Stimulated activated CD4-positive, alpha-beta T cell treated with anti-CD3 and anti-CD28 coated beads, Interleukin-12 subunit alpha, Interleukin-12 subunit beta, amount 100 ng/mL, for 4 hours (primary cell): ENCODE measurements at places on chromosomes 6 and 20.

DNA sequence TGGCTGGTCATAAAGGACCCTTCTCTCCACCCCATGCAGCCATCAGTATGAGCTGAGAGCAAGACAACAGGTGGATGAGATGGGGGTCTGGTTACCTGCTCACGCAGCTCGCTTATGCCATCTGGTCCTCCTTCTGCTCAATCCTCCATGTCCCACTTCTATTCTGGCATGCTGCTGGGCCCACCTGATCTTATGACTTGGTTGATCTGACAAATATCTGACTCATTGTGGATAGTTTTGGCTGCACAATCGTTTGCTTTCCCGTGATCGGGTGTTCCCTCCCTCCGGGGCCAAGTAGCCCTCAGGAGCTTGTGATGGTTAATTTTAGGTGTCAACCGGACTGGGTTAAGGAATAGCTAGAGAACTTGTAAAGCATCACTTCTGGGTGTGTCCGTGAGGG lies 26.6 kb upstream of the ELMO2 start:
- no peak for DNase-seq

GRCh38 chr20:38092915-38093314 lies 59.4 kb downstream of the RPRD1B start:
- no peak for DNase-seq

DNA sequence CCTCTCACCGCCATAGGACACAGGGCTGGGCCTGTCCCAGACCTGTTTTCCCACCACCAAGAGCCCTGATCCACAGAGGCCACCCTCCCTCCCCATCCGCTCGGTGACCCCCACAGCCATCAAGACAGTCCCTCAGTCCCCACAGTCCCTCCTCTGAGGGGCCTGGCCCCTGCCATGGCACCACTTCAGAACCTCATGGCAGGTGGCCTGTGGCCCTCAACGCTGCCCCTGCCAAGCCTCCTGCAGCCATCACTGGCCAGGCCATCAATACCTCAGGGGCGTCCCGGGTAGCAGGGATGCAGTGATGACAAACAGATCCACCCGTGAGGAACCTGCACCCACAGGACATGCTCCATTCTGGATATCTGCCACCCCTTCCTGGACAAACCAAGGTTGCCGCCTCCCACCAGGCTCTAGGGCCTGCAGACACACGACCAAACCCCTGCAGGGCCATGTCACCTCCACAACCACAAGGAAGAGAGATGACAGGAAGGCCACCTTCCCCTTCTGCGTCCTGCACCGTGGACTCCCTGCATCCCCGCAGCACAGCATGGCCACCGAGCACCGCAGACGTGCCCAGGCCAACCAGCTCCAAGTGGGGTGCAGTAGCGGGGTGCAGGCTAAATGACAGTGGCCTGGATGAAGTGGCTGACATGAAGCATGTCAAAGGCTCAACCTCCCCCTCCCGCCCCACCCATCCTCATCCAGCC lies 14.0 kb downstream of the TAF4 start:
- no peak for DNase-seq

DNA sequence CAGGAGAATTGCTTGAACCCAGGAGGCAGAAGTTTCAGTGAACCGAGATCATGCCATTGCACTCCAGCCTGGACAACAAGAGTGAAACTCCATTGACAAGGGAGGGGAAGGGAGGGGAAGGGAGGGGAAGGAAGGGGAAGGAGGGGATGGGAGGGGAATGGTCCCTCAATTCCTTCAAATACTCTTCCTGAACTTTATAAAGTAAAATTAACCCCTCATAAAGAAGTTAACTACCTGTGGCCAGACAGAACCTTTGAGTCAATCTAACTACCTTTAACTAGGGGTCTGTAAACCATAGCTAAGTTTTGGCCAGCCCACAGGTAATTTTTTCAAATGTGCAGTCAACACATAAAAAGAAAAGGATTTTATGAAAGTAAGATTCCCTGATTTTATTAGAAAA lies 131.0 kb downstream of the ZMYND8 start:
- DNase-seq: no peak

DNA sequence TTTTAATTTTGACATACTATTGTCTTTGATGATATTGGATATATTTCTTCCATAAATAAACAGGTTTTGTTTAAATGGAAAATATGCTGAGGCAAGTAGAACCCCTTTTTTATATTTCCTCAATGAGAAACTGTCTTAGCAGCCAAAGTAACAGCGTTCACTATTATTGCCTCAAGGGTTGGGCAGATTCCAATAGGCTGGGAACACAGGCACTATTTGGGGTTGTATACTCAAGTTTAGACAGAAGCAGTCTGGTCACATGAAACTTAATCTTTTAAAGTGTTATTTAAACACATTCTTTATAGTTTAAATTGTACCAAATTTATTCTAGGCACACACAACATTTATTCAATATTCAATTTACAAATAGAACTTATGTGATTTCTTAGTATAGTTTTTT lies 520.2 kb downstream of the EYS start:
- DNase-seq: no peak

DNA sequence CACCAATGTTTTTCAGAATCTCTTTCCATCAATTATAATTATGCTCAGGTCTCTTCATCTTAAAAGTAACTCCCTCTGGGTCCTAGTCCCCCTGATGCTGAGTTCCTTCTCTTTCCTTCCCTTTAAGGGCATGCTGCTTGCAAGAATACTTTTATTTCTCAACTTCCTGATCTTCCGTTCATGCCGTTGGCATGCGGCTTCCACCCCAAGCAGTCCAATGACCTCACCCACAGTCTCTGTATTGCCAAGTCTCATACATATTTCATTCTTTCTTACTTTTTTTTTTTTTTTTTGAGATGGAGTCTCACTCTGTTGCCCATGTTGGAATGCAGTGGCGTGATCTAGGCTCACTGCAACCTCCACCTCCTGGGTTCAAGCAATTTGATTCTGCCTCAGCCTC lies 83.5 kb downstream of the NDUFAF5 start:
- DNase-seq: no peak

DNA sequence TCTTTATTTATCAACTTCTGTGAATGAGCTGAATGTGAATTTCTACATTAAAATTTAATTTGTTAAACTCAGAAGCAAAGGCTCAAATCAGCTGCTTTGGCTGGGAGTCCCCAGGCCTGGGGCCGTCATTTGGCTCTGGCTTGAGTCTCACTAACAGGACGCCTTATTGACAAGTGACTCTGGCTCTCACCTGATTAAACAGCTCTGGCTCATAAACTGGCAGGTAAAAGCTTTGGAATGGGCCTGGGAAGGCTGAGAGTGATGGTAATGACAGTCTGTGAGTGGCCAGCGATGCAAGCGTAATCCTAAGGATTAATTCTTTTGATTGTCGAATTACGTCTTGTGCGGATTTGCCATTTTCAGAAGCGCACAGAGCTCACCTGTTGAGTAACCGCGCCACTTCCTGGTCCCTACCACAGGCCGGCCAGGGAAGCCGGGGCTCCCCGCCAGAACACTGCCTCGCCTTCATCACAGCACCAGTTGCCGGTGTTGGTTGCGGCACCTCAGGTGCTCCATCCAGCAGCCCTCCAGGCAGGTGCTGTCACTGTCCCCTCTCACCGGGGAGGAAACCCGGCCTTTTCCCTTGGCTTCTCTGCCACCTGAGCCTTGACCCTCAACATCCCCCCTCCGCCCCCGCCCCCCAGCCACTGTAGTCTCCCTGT lies 110.7 kb downstream of the ZDHHC14 start:
- DNase-seq: no peak

- no peak for DNase-seq
Observed at GRCh38 chr6:99016355-99016754, 68.6 kb upstream of the FBXL4 start.

DNA sequence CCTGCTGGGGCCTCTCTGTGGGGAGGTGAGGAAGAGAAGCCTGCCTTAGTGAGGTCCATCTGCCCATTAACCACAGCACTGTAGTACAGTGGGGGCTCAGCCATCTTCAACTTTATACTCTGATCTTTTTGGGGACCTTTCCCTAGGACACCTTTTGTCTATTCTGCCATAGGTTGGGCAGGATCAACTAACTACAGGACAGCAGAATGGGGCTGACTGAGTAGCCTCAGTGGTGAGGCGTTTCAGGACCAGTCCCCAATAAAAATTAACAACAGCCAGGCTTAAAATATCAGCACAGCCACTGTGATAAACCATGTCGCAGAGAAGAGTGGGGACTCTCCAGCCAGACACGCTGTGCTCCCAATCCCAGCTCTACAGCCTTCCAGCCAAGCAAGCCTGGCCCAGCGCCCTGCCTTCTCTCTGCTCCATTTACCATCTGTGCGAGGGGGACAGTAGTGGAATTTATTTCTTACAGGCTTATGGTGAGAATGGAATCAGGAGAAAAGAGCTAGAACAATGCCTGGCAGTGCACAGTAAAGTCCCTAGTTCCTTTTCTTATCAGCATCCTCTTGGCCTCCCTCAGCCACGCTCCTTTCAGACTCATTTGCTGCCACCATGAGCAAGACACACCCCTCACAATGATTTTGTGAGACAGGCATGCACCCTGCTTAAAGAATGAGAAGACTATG lies 75.5 kb downstream of the SLC22A23 start:
- DNase-seq: no peak

GRCh38 chr20:58839474-58839874 lies 11.2 kb downstream of the GNAS-AS1 start:
- peak; percentile 33 for DNase-seq

GRCh38 chr20:63102721-63103375 lies 96.1 kb upstream of the BHLHE23 start:
- DNase-seq: peak; percentile 64

DNA sequence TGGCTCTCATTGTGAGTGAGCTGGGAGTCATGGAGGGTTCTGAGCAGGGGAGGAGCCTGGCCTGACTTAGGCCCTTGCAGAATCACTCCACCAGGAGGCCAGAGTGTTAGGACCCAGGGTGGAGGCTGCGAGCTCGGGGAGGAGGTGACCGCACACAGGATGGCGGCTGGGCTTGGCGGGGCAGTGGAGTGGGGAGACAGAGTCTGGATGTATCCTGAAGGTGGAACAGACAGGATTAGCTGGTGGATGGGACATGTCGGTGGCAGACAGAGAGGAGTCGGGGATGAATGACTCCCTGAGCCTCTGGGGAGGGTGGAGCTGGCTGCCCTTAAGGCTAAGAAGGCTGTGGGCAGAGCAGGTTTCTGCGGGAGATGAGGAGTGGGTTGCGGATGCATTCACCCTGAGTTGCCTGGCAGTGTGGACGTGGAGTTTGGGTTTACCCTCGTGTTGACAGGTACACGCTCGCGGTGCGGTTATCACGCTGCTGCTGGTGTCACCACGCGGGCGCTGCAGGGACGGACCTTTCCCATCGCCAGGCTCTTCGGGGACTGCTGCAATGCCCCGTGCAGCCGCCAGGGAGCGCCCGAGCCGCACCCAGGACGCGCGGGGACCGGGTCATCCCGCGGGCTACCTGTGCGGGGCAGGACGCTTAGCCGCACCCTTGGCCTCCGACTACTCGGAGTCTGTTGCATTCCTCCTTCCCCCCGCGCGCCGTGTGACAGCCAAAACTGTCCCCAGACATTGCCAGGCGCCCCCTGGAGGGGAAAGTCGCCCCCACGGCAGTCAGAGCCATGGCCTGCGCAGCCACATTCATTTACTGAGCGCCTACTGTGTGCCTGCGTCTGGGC lies 43.0 kb upstream of the PTGIS start:
- peak; percentile 72 for DNase-seq

DNA sequence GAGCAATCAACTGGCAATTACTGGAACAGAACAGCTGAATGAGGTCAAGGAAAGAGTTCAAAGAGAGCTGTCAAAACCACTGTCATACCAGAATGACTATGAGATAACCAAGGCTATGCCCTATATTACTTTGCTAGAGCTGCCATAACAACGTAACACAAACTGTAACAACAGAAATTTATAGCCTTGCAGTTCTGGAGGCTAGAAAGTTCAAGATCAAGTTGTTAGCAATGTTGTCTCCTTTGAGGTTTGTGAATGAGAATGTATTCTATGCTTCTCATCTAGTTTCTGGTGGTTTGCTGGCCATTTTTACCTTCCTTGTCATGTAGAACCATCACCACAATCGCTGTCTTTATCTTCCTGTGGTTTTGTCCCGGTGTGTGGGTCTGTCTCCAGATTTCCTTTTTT lies 1323.0 kb upstream of the GJE1 start:
- DNase-seq: no peak

DNA sequence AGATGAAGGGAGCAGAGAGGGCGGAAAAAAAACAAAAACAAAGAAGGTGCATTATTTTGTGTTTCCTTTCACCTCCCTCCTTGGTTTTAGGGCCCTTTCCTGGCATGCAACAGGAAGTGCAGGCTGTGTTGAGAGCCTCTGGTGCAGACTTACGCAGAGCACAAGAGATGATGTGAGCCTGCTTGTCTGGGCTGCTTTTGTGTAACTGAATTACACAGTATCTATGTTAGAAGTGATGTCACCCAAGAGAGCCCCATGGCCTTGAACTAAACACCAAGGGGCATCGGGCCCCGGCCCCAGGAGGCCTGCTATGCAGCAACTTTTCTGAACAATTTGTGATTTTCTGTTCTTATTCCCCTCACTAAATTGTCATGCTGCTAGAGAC lies 25.5 kb downstream of the GNAS start:
- no peak for DNase-seq

GRCh38 chr6:2097464-2097863 lies 147.9 kb downstream of the GMDS start:
- no peak for DNase-seq

DNA sequence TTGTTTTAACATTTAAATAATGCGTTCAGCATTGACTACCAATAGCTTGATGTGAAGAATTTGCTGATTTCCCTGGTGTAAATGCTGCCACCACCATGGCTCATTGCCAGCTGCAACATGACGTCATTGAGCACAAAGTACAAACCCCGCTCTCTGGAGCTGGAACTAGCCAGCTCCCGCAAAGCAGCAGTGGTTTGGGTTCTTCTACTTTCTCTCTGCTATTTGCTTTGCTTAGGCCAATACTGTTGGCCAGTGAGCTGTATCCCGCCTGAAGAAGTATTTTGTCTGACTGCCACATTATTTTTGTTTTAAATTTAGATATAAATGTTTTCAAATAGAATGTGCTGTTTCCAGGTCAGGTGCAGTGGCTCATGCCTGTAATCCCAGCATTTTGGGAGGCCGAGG lies 47.4 kb upstream of the KIF13A start:
- no peak for DNase-seq

DNA sequence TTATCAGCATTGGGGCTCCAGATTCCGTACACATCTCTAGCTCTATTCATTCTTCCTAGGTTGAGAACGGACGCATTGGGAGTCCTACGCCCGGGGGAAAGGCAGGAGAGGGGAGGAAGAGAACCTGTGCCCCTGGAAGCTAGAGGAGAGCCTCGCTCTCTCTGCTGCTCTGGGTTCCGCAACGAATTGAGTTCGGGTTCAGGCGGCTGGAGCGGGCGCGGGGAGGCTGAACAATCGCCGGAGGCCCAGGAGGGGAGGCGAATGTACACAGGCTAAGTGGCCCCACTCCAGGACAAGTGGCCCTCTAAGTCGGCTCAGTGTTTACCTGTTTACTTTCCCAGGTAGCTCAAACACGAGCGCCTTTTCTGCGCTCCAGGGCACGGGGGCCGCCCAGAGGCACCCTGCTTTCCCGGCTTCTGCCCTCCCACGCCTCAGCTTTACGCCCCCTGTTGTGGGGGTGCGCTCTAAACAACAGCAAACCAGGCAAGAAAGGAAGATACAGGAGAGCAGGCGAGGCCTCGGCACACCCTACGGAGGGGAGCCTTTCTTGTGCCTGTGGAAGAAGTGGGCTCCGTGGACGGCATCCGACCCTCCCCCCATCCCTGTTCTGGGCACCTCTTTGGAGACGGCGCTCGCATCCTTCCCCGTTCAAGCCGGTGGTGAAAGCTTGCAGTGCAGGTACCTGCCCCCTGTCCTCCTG lies 4.6 kb upstream of the NKX2-2 start:
- no peak for DNase-seq

- no peak for DNase-seq
Observed at GRCh38 chr20:61817575-61817974, 248.1 kb downstream of the TAF4 start.
